ENCODE measurements at places on chromosomes 13 and 19. TPM values are rescaled to one million over a fixed set of nuclear protein-coding genes. Genes with fewer than 3 reads are reported as not detected.

WASF3 gene
- 30.0 TPM for total RNA-seq

DNA sequence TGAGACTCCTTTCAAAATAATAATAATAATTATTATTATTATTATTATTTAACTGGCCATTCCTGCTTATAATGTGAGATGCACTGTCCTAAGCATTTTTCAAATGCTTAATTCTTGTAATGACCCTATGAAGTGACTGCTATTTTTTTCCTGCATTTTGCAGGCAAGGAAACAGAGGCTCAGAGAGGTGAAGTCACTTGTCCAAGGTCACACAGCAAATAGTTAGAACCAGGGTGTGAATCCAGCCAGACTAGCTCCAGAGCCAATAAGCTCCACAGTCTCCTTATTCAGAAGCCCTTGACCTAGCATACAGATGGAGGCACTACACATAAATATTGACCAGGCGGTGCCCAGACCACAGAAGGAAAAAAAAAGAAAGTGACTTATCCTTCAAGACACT, 77.5 kb upstream of the CACNA1A start:
- no peak for DNase-seq

- DNase-seq, result no peak
Observed at GRCh38 chr13:110186231-110186855, 120.6 kb downstream of the COL4A1 start.

PDCD5 gene
- total RNA-seq, result 148 TPM

DNA sequence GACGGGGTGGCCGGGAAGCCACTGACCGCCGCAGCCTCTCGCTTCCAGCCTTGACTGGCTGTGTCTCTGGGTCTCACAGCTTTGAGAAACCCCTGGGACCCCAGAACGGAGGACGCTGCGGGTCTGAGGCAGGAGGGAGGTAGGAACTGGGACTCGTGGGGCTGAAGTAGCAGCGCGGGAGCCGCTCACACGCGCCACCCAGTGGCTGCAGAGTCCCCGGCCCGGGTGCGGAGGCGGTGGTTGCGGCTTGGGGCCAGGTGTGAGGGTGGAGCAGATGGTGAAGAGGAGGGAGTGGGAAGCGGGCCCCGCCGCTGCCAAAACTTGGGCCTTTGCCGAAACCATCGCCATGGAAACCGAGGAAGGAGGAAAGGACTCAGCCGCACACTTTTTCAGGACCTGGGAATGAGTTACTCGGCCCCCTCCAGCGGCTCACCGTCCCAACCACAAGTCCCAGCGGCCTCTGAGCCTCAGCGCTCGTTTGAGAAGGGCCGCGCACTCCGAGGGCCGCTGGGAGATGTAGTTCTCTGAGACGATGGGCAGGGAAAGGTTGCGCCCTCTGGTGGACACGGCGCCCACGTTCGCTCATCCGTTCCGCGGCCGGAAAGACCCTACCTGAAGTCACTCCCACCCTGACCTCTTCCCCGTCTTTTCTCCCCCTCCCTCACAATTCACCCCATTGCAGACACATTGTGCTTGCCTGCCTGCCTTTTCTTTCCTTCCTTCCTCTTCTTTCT, 2.2 kb upstream of the SLC17A7 start:
- peak; percentile 87 for DNase-seq

PNKP gene
- 47.5 TPM for total RNA-seq

DNA sequence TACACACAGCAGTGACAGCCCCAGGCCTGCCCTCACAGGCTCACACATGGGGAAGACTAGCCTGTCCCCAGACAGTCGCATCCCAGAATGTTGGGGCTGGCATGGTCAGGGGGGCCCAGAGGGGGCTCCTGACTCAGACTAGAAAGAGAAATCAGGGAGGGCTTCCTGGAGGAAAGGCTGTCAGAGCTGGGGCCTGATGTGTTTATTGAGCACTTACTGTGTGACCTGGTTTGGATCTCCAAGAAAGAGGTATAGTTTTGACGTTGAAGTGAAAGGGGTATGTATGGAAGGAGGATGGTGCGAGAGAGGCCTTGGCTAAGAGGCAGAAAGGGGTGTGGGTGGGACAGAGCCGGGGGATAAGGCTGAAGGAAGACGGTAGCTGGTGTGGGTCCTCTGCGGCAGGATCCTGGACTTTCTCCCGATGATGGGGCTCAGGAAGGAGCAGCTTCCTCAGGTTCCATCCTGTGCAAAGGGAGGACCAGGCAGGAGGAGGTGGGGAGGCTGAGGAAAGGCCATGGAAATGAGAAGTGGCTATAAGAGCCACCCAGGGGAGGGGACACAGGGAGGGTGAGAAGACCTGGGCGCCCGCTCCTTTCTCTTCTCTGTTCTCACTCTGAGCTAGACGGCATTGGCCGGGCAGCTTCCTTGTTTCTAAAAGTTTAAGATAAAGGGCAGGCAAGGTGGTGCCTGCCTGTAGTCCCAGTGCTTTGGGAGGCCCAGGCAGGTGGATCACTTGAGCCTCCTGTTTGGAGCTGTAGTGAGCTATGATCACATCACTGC, 16.1 kb upstream of the BCL3 start:
- DNase-seq, result no peak

DNA sequence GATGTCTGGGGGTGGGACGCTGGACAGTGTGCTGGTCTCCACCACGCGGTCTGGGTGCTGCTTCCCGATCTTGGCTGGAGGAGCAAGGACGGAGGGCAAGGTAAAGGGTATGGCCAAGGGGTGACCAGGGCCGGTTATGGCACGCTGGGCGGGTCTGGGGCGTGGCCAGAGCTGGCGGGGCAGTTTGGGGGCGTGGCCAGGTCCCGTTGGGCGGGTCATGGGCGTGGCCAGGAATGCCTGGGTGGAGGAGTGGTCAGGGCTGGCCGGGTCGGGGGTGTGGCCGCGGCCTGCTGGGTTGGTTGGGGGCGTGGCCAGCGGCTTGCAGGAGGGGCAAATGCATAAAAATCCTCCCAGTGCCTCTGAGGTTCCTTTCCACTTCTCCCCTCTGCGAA, 19.2 kb downstream of the GPX4 start:
- peak; percentile 49 for DNase-seq

DNA sequence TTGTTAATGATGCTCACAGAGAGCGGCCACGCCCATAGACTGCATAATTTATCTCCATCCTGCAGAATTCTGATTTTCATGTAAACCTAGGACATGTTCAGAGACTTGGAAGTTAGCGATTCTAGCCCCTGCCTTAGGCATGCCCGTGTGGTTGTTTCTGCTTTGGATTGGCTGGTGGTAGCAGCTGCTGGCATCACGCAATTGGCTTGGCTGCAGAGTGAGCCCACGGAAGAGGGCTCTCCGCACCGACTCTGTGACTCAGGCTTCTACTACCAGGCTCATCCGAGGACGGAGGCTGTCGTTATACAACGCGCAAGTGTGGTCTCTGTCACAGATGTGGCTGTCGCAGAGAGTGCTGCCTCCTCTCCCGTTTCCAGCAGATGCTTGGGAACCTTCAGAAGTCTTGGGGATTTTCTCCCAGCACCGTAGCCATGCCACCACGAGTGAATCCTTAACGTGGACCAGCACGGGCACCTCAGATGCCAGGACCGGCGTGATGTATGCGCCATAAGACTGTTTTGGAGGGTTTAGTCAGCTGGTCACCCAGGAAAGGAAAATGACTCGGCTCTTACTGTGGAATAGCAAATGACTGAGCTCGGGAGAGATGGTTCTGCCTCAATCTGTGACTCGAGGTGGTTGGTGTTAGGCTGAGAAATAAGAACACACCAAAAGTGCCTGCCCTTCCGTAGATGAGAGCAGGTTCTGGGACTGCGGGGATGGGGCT, 61.0 kb upstream of the F7 start:
- DNase-seq, result peak; percentile 13

- DNase-seq, result no peak
Observed at GRCh38 chr19:10913716-10914340, 14.6 kb downstream of the YIPF2 start.

KLF2 gene
- total RNA-seq, result 31.8 TPM

GRCh38 chr19:45547965-45548609, 36.5 kb downstream of the OPA3 start:
- DNase-seq, result peak; percentile 72

GRCh38 chr19:12769689-12770088, 5.7 kb downstream of the HOOK2 start:
- DNase-seq, result no peak

DNA sequence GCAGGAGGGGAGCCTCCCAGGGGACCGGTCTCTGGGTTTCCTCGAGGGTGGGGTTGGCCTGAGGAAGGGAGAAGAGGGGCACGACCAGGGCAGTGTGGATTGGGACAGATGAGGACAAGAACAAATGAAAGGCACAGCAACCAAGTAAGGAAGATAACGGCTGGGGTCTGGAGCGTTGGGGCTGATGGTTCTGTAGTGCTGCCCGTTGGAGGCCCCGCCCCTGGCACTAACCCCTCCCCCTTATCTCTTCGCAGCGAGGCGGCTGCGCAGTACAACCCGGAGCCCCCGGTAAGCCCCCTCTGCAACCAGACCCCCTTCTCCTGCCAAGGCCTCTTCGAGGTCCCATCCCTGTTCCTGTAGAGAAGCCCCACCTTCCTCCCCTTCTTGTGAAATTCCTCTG, 2.2 kb downstream of the CAPNS1 start:
- no peak for DNase-seq

GRCh38 chr13:22120646-22121045, 449.8 kb downstream of the FGF9 start:
- DNase-seq, result no peak

TIMM44 gene
- 43.4 TPM for total RNA-seq

METTL21C gene
- not detected for total RNA-seq

- DNase-seq, result no peak
Observed at GRCh38 chr19:33150852-33151518, 19.1 kb downstream of the WDR88 start.

GPR12 gene
- total RNA-seq, result not detected

ZNF234 gene
- total RNA-seq, result 7.2 TPM

DNA sequence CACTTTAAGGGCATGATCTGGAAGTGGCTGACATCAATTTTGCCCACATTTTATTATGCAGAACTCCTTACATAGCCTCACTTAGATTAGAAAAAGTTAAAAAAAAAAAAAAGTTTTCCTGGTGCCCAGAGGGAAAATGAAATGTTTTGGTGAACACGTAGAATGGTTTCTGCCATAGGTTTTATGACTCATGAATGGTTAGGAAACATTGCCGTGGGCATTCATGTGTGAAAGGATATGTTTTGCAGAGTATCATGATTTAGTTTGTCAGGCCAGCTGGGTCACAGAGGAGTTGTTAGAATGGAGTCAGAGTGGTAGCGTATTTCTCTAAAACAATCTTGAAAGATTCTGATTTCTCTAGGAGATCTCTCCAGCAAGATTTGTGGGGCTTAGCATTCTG, 133.8 kb downstream of the MRPL57 start:
- peak; percentile 11 for DNase-seq

DNA sequence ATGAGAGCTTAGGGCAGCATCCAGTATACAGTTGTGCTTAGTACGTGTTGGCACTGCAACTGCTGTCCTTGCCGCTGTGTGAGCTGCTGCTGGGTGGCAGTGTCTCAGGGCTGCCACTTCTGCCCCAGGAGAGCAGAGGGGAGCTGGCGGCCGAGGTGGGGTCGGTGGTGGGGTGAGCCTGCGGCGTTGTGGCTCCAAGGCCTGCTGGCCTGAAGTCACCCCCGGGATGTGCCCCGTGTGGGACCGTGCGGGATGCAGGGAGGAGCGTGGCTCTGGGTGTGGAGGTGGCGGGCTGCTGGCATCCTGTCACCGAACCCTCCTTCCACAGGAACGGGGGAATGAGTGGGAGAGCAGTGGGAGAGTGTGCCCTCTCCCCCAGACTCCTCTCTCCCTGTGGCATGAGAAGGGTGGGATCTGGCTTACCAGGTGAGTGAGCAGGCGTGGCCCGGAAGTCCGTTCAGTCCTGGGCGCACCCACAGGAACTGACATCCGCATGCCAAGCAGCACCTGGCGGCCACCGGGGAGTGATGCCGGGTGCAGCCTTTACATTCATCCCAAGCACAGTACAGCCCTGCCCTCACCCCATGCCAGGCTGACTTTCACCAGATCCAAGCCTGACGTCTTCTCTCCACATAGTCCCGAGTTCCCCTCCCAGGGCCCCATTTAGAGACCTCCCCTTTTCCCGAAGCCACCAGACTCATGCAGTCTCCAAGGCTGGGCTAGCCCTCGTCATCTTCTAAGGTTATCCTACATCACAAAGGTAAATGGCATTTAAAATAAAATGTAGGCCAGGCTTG, 26.6 kb downstream of the MCF2L start:
- DNase-seq, result no peak

DNA sequence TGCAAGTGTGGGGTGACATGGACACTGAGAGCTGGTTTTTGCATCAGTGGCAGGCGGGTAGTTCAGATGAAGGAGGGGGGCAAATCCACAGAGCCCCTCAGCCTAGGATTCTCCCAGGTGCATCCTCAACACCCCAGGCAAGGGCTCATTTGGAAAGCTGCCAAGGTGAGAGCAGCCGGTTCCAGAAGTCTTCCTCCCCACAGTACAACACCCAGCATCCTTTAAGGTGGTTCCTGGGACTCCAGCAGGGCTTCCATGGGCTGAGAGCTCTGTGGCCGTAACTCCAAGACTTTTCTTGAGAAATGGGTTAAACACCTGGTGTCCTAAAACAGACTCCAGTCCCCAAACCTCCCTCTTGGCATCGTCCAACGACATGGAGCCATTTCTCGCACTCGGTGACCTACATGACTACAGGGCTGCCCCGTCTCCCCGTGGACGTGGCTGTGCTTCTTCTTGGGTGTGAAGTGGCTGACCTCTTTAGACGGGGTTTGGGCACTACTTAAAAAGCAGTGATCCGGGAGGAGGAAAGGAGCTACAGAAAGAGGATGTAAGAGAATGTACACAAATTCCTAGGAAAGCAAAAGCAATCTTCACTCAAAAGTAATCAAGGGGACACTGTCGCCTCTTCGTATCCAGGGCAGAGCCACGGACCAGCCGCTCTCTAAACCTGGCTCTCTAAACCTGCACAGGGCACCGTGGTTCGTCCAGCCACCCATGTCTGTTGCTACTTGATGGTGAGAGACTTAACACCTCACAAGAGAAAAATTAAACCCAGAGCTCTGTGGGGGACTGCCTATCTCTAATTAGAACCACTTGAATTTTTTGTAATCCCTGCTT, 25.5 kb downstream of the RANBP3 start:
- DNase-seq, result no peak

DNA sequence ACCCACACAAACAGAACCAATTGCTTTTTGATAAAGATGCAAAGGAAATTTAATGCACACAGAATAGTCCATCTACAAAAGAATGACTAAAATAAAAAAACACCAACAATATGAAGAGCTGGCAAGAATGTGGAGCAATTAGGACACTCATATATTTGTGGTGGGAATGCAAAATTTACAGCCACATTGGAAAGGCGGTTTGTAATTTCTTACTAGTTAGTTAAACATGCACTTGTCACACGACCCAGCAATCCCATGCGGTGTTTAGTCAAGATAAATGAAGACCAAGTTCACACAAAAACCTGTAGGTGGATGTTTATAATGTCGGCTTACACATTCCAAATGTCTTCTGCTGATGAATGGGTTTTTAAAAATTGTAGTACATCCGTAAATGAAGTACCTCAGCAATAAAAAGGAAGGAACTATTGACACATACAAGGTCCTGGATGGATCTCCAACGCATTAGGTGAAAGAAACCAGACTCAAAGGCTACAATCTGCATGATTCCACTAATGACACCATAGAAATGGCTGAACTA, 5.2 kb downstream of the GRTP1 start:
- no peak for DNase-seq

- DNase-seq, result peak; percentile 22
Observed at GRCh38 chr19:54523403-54523802, 20.8 kb downstream of the LAIR2 start.
